SHP77 treated with DMSO at 0.1 percent for 48 hours (cell line): ENCODE measurements at places on chromosomes 16 and 17.

GRCh38 chr16:81335669-81336068 lies 20.9 kb downstream of the GAN start:
- DNase-seq: no peak

- peak; percentile 90 for DNase-seq
Measured at GRCh38 chr17:44628243-44629188, 27.8 kb upstream of the MEIOC start.

GRCh38 chr17:279776-280175 lies 72.8 kb downstream of the RPH3AL start:
- no peak for DNase-seq

GRCh38 chr16:86431540-86431939 lies 78.8 kb upstream of the FOXF1 start:
- no peak for DNase-seq

DNA sequence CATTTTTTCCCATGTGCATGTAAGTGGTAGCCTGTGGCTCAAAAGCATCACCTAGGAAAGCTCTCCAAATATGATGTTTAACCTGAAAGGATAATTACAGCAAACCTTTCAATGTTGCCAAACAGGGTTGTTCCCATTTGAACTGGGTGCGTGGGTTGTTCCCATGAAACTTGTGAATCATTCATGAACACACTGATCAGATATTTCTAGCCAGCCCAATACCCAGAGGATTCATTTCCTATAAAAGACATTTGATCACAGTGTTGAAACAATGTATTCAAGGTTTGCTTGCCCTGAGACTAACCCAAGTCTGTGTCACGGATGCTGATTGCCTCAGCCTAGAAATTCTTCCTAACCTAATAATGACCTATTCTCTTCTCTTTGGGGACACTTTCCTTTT lies 12.9 kb downstream of the KRT39 start:
- DNase-seq: no peak

GRCh38 chr17:13931111-13931526 lies 138.2 kb upstream of the COX10 start:
- DNase-seq: no peak

- no peak for DNase-seq
Measured at GRCh38 chr16:17666293-17666692, 195.5 kb upstream of the XYLT1 start.

DNA sequence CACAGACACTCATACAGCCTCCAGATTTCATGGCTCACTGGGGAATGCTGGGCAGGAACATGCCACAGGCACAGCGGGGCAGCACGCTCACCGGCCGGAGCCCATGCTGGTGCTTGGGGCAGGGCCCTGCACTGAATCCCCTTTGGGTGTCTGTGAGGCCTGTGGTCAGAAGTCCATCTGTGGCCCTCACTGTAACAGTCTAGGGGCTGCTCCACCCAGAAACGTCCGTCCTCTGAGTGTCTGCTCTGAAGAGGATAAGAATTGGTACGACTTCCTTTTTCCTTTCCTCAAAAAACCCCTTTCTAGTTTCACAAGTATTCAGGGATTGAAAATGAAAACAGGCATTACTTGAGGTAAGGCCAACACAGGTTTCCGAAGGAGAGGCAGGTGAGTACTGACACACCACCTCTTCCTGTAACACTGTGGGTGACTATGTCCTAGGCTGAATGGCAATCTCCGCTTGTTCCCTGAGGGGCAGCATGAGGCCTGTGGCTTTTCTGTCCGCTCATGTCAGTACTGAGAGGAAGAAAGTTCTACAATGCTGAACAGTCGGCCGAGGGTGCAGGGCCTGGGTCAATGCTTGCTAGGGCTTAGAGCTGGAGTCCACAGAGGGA lies 42.5 kb downstream of the TMEM11 start:
- no peak for DNase-seq

GRCh38 chr17:2847381-2848333 lies 51.4 kb downstream of the RAP1GAP2 start:
- peak; percentile 61 for DNase-seq

DNA sequence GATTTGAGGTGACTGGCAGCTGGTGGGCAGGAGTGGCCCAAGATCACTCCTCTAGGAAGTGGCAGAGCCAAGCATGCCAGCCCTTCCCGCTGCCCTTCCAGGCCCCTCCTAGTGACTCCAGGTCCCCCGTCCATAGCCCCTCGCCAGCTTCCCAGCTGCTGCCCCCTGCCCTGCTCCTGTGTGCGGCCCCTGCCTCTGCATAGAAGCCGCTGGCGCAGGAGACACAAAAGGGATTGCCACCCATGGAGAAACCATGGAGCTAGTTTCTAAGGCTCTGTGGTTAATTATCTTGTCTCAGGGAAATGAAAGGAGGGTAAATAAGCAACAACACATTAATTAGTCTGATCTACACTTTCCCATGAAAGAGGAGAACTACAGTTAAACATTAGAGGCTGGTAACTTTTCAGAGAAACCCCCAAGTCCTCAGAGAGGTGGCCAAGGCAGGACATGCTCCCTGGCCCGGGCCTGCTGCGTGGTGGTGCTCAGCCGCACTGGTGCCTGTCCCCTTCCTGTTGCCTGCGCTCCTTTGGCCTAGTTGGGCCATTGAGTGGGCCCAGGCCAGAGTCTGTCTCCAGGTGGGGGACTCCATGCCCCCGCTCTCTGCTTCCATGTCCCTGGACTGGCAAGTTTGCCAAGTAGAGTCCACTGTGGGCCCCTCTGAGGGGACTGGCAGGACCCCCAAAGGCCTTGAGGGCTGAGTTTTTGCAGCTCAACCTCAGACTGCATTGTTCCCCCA lies 65.2 kb downstream of the PRMT7 start:
- no peak for DNase-seq
